ENCODE measurements at places on chromosomes 7 and 10. TPM values are rescaled to one million over a fixed set of nuclear protein-coding genes. Genes with fewer than 3 reads are reported as not detected.

DNA sequence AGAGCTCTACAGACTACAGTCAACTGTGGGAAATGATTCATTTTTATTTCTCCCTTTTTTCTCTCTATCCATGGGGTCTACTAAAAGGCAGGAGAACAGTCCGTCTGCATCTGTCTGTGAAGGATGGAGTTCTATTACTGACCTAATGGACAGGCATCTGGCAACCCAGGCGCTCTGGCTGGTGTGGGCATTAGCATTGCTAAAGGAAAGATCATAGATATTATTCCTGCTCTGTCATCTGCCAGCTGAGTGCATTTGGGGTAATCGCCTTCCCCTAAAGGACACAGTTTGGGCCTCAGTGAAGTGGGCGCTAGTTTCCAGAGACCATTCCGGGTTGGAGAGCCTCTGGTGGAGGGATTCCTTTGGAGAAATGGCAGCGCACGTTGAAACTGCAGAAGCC, 201.3 kb upstream of the TCERG1L start:
- no peaks in the 10 kb centered on the region for H3K27me3 ChIP-seq
- no peak for DNase-seq
- H3K27ac ChIP-seq = no peak overlapping the region
- H3K36me3 ChIP-seq = no peaks in the 10 kb centered on the region
- no peaks in the 10 kb centered on the region for H3K4me1 ChIP-seq
- no peak overlapping the region for H3K4me3 ChIP-seq

DNA sequence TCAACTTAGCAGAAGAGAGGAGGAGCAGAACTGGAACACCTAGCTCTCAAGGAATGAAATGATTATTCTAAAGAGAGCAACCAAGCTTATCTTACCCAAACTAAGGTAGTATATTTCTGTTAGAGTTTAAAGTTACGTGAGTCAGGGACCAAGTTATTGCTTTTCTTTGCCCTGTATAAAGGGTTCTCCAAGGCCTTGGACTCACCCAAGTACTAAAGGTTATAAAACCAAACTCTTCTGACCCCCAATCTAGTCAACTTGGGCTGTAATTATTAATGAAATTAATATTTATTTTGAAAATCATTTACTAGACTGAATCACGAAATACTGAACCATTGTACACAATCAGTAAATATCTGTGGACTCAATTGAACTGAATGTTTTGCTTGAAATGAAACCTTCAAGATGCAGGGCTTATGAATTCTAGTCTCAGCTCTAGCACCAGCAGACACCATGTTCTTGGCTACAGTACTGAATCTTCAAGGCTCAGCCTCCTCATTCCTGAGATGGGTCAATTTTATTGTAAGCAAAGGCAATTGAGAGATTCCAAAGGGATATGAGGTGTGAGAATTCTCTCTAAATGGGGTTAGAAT, 1.8 kb upstream of the CYP2C19 start:
- H3K27ac ChIP-seq = no peak overlapping the region
- no peaks in the 10 kb centered on the region for H3K36me3 ChIP-seq
- no peak for DNase-seq
- no peaks in the 10 kb centered on the region for H3K27me3 ChIP-seq
- H3K4me3 ChIP-seq = no peak overlapping the region
- H3K4me1 ChIP-seq = no peaks in the 10 kb centered on the region

GRCh38 chr10:45253183-45253914, 62.1 kb downstream of the OR13A1 start:
- H3K4me1 ChIP-seq = peaks cover 11% of the 10 kb centered on the region
- no peak overlapping the region for H3K4me3 ChIP-seq
- no peak overlapping the region for H3K27ac ChIP-seq
- no peaks in the 10 kb centered on the region for H3K36me3 ChIP-seq
- H3K27me3 ChIP-seq = peaks cover 2% of the 10 kb centered on the region
- peak; percentile 40 for DNase-seq

- H3K4me3 ChIP-seq = no peak overlapping the region
- no peak for DNase-seq
- H3K27ac ChIP-seq = no peak overlapping the region
- peaks cover 5% of the 10 kb centered on the region for H3K4me1 ChIP-seq
- H3K36me3 ChIP-seq = no peaks in the 10 kb centered on the region
Measured at GRCh38 chr10:32141018-32141807, 85.0 kb upstream of the KIF5B start.

Gene DNAJC1
- 24.8 TPM for total RNA-seq
